Activated CD4-positive, alpha-beta memory T cell treated with anti-CD3 and anti-CD28 coated beads for 36 hours (primary cell): ENCODE measurements at places on chromosomes 2 and 18.

GRCh38 chr2:24477229-24477628 lies 13.8 kb upstream of the NCOA1 start:
- no peak overlapping the region for H3K4me3 ChIP-seq
- no peak for DNase-seq
- H3K27me3 ChIP-seq = no peaks in the 10 kb centered on the region
- no peak overlapping the region for H3K27ac ChIP-seq

DNA sequence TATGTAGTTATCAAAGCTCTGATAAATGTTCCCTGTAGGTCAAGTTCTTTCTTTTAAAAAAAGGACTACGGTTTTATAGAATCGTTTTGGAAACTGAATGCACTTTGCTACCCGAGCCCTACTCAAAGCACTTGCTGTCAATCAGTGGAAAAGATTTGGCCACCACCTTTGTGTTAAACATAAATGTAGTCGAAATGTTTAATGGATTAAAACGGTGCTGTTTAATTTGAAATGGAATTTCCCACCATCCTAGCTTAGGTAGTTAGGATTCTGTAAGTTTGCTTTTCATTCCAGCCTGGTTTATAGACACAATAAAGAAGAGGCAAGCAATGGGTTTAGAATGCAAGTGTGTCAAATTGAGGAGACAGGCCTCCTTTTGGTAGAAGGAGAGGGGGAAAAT lies 69.4 kb upstream of the MMADHC start:
- peaks cover 7% of the 10 kb centered on the region for H3K27me3 ChIP-seq
- no peak overlapping the region for H3K4me3 ChIP-seq
- H3K27ac ChIP-seq = no peak overlapping the region
- H3K4me1 ChIP-seq = no peaks in the 10 kb centered on the region

DNA sequence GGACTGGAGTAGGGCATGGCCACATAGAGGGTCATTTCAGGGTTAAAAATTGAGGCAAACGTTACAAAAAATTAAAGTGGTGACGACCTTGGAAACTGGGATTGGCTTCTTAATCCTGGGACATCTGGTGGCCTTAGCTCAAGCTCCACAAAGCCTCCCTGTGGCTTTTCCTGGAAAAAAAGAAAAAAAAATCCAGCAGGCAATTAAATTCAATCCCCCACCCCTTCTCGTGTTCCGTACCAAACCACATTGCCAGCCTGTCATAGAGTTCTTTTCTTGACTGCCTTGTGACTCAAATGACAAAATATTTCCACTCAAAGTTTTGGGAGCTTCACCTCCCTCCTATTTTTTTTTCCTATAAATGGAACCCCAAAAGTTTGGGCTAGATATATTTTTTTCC lies 195.6 kb downstream of the HRH4 start:
- H3K27ac ChIP-seq = no peak overlapping the region
- DNase-seq = no peak
- no peaks in the 10 kb centered on the region for H3K27me3 ChIP-seq
- H3K36me3 ChIP-seq = no peaks in the 10 kb centered on the region

- H3K27me3 ChIP-seq = peaks cover 40% of the 10 kb centered on the region
- no peak for DNase-seq
- H3K27ac ChIP-seq = no peak overlapping the region
- H3K36me3 ChIP-seq = peaks cover 4% of the 10 kb centered on the region
Observed at GRCh38 chr2:127226132-127226519, 6.0 kb upstream of the CYP27C1 start.

DNA sequence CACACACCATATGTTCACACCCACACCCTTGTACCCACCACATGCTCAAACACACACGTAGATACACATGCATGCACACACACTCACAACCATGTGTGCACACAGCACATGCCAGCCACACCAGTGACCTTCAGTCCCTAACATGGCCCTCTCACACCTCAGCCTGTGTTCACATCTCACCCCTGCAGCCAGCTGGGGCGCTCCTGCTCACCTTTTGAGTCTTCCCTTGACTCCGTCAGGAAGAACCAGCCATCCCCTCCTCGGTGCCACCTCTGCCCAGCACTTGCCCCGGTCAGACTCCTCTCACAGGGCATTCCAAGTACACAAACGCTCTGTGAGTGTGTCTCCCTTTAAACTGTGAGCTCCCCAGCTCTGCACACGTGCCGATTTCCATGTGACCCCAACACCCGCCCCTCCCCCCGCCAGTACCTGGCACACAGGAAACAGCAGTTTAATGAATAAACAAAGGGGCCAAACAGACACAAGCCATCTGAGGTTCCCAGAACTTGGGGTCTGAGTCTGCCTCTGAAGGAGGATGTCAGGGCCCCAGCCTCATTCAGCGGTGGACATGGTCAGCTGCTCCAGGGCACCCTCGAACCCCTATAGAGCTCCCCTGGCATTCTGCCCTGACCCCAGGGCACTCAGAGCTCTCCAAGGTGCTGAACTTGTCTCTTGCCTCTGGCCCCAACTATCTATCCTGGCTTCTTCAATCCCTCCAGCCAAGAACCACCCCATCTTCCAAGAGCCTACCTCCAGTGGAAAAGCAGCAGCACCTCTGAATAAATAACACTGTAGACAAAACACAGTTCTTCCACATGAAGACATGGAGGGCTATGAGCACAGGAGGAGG lies 252.9 kb downstream of the ATAD2B start:
- H3K4me3 ChIP-seq = no peak overlapping the region
- H3K27ac ChIP-seq = no peak overlapping the region
- H3K36me3 ChIP-seq = no peaks in the 10 kb centered on the region
- no peak for DNase-seq
- H3K4me1 ChIP-seq = no peaks in the 10 kb centered on the region

DNA sequence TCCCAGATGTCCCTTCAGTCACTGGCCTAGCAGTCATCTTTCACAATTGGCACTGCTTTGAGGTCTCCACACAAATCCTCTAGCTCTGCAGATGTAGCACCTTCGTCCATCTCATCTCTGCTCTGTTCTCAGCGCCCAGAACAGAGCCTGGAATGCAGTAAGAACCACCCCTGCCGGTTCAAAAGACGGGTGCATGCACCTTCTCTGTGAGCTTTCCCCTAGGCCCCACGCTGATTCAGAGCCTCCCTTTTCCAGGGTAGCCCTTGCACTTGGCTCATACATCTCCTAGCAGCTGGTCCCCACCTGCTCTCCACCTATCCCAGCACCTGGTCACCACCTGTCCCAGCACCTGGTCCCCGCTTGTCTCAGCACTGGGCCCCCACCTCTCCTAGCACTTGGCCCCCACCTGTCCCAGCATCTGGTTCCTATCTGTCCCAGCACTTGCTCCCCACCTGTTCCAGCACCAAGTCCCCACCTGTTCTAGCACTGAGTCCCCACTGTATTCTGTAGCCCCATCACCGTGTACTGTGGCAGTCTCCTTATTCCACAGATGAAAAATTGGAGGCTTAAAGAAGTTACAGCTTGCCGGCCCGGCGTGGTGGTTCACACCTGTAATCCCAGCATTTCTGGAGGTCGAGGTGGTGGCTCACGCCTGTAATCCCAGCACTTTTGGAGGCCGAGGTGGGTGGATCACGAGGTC lies 4.7 kb upstream of the KCNF1 start:
- H3K36me3 ChIP-seq = no peaks in the 10 kb centered on the region
- no peak overlapping the region for H3K4me3 ChIP-seq
- H3K27ac ChIP-seq = no peak overlapping the region
- peaks cover 11% of the 10 kb centered on the region for H3K27me3 ChIP-seq
- no peak for DNase-seq

DNA sequence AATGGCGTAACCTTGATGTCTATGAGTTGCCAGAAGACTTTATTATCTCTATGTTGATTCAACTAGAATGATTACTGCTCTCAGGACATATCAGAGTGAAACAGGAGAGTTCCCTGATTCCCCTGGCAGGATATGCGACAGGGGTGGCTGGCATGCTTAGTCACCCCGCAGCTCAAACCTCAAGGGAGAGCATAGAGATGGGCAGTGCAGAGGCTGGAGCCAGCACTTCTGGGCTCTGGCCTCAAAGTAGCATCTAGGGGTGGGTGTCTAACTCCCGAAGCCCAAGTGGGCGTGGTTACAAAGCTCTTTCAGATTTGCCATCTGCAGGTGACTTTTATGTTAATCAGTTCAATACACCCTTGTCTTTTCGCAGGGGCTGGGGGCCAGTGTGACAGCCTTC lies 391.6 kb downstream of the ADCYAP1 start:
- no peak overlapping the region for H3K4me3 ChIP-seq
- no peaks in the 10 kb centered on the region for H3K36me3 ChIP-seq
- no peaks in the 10 kb centered on the region for H3K27me3 ChIP-seq
- H3K27ac ChIP-seq = no peak overlapping the region
- H3K4me1 ChIP-seq = no peaks in the 10 kb centered on the region

DNA sequence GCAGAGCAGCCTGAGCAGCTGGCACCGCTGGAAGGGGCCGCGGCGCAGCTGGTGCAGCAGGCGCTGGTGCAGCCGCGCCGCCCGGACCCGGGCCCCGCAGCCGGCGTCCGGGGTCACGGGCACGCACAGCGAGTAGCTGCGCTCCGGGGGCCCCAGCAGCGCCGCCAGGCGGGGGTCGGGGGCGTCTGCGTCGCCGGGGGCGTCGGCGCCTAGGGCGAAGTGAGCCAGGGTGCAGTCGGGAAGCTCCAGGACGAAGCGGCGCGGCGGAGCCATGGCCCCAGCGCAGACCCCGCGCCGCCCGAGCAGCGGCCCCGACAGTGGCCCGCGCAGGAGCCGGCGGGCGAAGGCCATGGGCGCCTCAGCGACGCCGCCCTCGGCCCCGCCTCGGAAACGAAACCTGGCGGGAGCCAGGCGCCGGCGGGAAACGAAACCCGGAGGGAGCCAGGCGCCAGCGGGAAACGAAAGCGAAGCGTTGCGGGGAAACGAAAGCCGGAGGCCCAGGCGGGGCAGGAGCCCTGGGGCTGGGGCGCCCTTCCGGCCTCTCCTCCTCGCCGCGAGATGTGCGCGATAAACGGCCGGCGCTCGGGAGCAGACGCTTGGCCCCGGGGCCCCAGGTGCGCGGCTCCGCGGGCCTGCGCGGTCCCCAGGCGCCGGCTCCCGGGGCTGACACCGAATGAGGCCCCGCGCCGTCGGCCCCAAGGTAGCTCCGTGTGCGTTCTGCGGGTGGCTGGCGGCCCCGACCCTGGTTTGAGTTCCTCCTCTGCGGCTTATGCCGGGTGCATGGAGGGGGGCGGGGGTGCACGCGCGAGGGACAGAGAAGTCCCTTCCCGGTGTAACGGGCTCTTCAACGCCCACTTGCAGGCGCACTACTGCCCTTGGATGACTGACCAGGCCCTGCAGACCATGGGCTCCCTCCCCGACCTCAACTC lies at the start of gene CMPK2:
Gene CMPK2, minus strand, starts transcription at position 562 of the 929 bp plus-strand sequence. Its CDS starts 211 bp downstream, at position 351.
- H3K27ac ChIP-seq = peak within 1 kb of the TSS; percentile 85
- DNase-seq = peak; percentile 84
- peaks cover 13% of the 10 kb centered on the region for H3K36me3 ChIP-seq

DNA sequence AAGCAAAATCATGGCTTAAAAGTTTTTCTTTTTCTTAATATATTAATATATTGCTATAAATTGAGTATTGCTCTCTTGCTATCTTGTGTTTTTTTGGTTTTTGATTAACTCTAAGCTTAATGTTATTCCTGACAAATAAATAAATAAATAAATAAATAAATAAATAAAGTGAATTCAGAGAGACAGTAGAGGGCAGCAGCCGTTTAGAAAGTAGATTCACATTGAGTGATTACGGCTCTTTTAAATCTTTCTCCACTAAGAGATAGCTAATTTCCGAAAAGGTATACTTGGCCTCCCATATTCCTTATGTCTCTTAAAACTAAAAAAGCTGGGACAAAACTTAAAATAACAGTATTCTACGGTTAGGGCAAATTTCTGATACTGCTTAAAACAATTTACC lies 34.3 kb downstream of the MSH2 start:
- H3K27ac ChIP-seq = no peak overlapping the region
- H3K36me3 ChIP-seq = peaks cover 14% of the 10 kb centered on the region
- no peak overlapping the region for H3K4me3 ChIP-seq
- no peak for DNase-seq
- H3K27me3 ChIP-seq = no peaks in the 10 kb centered on the region
- H3K4me1 ChIP-seq = no peaks in the 10 kb centered on the region

DNA sequence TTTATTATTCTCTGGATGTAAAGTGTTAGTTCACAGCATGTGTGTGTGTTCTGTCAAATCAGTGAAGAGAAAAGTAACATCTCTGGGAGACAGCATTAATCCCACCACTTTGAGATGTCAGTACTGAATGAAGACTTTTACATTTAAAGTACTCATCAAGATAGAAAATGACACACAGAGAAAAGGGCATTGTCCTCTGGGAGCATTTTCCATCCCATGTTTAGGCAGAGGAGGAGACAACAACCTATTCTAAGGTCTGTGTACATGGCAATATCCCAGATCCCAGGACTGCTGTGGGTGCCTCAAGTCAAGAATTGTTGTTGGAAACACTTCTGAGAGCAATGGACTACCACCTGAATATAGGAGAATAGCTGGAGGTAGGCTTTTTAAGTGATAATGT lies 201.5 kb downstream of the PPP1R1C start:
- H3K4me1 ChIP-seq = no peaks in the 10 kb centered on the region
- H3K4me3 ChIP-seq = no peak overlapping the region
- no peak for DNase-seq
- no peak overlapping the region for H3K27ac ChIP-seq
- H3K36me3 ChIP-seq = no peaks in the 10 kb centered on the region

DNA sequence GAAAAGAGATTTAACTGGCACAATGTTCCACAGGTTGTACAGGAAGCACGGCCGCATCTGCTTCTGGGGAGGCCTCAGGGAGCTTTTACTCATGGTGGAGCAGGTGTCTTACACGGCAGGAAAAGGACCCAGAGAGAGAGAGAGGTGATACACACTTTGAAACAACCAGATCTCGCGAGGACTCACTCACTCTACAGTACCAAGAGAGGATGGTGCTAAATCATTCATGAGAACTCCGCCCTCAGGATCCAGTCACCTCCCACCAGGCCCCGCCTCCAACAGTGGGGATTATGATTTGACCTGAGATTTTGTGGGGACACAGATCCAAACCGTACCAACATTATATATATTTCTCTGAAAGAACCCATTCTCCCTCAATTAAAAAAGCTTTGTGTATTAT lies 79.7 kb upstream of the DOCK10 start:
- H3K4me3 ChIP-seq = no peak overlapping the region
- no peaks in the 10 kb centered on the region for H3K27me3 ChIP-seq
- peak; percentile 15 for DNase-seq
- H3K4me1 ChIP-seq = no peaks in the 10 kb centered on the region

GRCh38 chr2:60520917-60521539 lies 32.4 kb downstream of the BCL11A start:
- H3K4me1 ChIP-seq = no peaks in the 10 kb centered on the region
- H3K4me3 ChIP-seq = no peak overlapping the region
- no peaks in the 10 kb centered on the region for H3K36me3 ChIP-seq
- peaks cover 5% of the 10 kb centered on the region for H3K27me3 ChIP-seq

GRCh38 chr2:159620796-159621195 lies 4.4 kb upstream of the BAZ2B start:
- DNase-seq = no peak
- no peak overlapping the region for H3K4me3 ChIP-seq
- peaks cover 2% of the 10 kb centered on the region for H3K36me3 ChIP-seq
- H3K4me1 ChIP-seq = peaks cover 5% of the 10 kb centered on the region
- H3K27ac ChIP-seq = no peak overlapping the region

DNA sequence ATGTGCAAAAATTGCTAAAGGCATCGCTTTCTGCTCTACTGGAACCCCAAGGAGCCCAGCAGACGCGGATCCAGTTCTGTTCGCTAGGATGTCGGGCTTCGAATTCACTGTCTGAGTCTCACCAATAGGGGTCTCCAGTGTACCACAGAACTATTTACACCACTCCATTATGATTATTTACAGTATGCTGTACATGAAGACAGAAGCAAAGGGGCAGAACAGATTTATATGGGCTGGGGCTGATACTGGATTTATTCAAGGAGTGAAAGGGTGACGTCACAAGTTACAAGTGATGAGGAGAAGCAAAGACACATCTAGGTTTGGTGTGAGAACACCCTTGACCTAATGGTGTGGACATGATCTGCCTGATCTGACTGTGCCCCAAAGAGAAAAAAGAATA lies 185.3 kb upstream of the ATP5MC3 start:
- peak; percentile 18 for DNase-seq
- H3K27me3 ChIP-seq = peaks cover 9% of the 10 kb centered on the region
- H3K4me1 ChIP-seq = no peaks in the 10 kb centered on the region
- H3K36me3 ChIP-seq = no peaks in the 10 kb centered on the region
- no peak overlapping the region for H3K27ac ChIP-seq
